ENCODE measurements at places on chromosomes 2 and 18. TPM values are rescaled to one million over a fixed set of nuclear protein-coding genes. Genes with fewer than 3 reads are reported as not detected.

CNDP1 gene
- total RNA-seq = 0.23 TPM

- peak; percentile 88 for ATAC-seq
Measured at GRCh38 chr2:205947621-205948495, 138.1 kb downstream of the INO80D start.

DSG2 gene
- 21.5 TPM for total RNA-seq

ALK gene
- total RNA-seq = 3.7 TPM

DNA sequence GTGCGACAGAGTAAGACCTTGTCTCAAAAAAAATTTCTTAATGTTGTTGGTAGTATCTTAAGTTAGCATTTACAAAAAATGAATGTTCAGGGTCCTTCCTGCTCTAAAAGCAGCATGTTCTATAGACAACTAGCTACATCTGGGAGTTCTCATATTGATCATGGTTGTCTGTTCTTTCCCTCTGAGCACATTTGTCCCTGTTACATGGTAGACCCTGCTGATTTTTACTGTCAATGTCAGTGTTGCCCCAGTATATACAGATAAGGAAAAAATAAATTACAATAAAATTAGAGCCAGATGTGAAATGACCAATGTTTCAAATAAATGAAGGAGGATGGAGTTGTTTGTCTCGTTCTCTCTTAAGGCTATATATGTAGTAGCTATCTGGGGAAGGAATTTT is 63.2 kb downstream of the KCMF1 start:
- ATAC-seq = no peak

UGT1A10 gene
- total RNA-seq = not detected

- ATAC-seq = no peak
Measured at GRCh38 chr2:190896477-190896876, 15.9 kb downstream of the GLS start.

REG1B gene
- not detected for total RNA-seq

- no peak for ATAC-seq
Measured at GRCh38 chr2:121562269-121563176, 31.8 kb downstream of the RNU4ATAC start.

VWC2L gene
- 0.64 TPM for total RNA-seq

TTC32 gene
- total RNA-seq = 21.5 TPM

DNA sequence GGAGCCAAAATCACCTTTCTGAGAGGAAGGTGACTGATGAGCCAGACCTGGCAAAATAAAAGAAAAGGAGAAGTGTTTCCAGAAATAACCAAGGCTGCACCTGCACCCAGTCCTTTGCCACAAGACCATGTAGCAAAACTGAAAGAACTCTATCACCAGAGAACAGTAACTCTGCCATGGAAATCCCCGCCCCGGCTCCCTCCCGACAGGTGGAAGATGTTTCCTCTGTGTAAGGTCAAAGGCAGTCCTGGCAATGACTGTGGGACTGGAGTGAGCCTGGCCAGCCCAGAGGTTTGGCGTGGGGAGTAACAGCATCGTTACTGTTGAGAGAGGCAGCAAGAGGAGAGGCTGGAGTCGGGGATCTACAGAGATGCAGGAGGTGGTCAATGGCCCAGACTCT is 42.3 kb downstream of the SPRED2 start:
- ATAC-seq = no peak

DNA sequence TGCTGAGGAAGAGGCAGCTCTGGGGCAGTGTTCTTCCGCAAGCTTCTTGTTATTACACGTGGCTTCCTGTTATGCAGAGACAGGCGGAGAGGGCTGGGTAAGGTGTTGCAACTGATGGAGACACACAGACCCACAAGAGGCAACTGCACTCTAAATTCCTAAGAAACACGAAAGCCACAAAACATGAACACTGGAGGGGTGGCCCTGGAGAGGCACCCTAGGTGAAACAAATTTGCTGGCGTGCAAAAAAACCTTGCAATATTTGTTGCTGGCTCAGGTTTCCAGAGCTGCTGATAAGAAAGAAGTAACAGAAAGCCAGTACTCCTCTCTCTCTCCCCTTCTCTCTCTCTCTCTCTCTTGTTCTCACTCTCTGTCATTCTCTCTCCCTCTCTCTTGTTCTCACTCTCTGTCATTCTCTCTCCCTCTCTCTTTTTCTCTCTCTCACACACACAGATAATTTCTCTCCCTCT is 31.8 kb downstream of the ARHGAP25 start:
- ATAC-seq = no peak

NYAP2 gene
- 1.1 TPM for total RNA-seq

GRCh38 chr18:2471523-2471922 is 99.8 kb downstream of the METTL4 start:
- no peak for ATAC-seq

DNA sequence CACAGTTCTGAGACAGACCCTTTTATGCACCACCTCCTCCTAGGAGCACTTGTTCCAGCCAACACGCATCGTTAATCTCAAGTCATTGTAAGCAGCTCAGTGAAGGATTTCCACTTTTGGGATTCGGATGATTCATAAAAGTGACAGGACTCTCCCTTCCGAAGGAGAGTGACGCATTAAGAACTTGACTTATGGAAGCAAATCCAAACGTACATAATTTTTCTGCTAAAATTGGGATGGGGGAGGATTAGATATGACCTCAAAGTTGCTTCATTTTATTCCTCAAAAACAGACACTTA is 165.7 kb downstream of the TWIST2 start:
- ATAC-seq = no peak

GRCh38 chr18:74589811-74590210 is 7.9 kb upstream of the ZNF407 start:
- ATAC-seq = no peak

DNA sequence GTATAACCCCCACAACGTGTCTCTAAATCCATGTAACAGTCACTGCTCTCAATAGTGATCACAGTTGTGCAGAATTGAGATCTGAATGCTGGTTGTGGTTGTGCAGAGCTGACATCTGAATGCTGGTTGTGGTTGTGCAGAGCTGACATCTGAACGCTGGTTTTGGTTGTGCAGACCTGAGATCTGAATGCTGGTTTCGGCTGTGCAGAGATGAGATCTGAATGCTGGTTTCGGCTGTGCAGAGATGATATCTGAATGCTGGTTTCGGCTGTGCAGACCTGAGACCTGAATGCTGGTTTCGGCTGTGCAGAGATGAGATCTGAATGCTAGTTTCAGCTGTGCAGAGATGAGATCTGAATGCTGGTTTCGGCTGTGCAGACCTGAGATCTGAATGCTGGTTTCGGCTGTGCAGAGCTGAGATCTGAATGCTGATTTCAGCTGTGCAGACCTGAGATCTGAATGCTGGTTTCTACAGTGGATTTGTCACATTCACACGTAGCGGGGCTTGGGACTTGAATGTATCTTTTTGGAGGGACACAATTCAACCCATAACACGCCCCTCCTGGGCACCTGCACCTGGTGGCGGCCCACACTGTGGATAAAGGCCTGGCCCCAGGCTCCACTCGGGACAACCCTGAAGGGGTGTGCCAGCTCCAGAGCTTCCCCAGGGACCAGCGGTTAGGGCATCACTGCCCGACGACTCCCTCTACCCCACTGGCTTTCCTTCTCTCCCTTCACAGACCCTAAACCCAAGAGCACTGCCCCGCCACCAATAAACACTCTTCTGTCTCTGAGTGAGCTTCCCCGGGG is 51.1 kb upstream of the SLC66A3 start:
- no peak for ATAC-seq

GRCh38 chr2:174764280-174765255 is at the start of gene CHRNA1:
Gene CHRNA1 (minus strand): TSS chr2:174764472. CDS start chr2:174764394, 78 bp downstream.
- ATAC-seq = peak; percentile 41

DNA sequence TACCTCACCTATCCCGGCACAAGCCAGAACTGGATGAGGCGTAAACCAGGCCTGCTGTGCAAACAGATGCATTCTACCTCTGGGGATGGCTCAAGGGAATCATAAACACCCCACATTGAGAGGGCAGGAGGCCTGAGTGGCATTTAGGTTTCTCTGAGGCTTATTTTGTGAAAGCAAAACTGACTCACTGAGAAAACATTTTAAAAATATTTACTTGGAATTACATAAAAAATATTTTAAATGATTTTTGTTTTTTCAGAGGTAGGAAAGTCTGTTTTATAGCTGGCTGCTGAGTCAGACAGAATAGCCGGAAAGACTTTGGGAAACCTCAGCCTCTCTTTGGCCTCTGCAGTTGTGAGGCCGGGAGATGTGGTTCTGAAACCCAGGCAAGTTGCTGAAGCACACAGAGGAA is 244.1 kb downstream of the NCKAP5 start:
- ATAC-seq = no peak

DNA sequence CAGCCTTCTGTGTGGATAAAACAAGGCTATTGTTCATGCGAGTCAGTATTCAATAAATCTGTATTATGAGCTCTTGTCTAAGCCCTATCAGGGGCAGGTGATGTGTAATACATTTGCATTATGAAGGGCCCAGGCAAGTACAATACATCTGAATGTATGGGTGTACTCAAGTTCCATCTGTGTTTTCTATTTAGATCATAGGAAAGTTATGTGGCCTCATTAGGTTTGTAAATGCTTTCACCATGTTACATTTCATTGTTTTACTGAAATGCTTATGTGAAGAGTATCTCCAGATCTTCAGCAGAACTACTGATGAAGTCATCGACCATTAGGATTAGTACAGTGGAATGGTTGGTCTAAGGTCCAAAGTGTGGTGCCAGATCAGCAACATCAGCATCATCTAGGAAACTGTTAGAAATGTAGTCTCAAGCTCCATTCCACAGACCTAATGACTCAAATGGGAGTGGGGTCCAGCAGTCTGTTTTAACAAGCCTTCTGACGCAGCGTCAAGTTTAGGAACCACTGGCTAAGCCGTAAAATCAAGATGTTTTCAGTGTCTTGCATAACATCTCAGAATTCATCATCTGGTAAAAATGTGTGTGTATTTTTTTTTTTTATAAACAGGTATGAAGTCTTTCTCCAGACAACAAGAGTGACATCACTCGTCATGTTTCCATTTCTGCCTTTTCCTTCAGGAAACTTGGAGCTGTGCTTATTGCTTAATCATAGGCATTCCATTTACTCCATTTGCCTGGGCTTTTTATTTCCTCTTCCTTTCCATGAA is 80.5 kb downstream of the LYPD6 start:
- peak; percentile 87 for ATAC-seq

DNA sequence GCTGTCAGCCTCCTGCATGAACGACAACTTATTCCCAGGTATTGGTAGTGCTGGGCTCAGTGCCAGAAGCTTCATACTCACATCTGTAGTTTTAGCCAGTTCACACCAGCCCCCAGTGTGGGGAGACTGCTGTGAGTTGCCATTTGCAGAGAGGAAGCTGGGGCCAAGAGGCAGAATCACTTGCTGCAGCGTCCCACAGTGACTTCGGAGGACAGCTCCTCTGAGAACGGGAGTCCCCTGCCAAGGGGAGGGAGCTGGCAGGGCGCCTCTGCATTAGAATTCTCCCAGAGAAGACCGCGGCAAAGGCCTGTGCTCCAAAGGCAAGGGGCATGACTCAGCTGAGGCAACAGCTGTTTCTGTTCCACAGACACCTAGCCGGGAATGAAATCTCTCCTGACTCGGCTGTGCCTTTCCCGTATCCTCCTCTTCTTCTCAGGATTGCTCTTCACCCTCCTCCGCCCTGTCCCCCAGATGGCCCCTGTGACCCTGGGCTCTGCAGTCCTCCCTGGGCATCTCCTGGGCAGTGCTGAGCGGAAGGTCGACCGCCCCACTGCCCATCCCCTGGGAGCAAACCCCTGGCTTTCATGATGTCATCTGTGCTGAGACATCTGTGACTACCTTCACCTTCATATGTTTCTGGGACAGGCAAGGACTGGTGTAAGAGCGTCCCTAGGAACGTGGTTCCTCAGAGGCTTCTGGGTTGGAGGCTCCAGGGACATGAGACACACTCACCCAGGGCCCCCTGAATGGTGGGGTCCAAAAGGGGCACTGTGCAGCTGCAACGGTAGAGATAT is 18.0 kb downstream of the MAL start:
- ATAC-seq = peak; percentile 97

KCNJ3 gene
- 0.64 TPM for total RNA-seq

GRCh38 chr2:191857259-191857805 is 10.4 kb upstream of the CAVIN2 start:
- no peak for ATAC-seq

DNA sequence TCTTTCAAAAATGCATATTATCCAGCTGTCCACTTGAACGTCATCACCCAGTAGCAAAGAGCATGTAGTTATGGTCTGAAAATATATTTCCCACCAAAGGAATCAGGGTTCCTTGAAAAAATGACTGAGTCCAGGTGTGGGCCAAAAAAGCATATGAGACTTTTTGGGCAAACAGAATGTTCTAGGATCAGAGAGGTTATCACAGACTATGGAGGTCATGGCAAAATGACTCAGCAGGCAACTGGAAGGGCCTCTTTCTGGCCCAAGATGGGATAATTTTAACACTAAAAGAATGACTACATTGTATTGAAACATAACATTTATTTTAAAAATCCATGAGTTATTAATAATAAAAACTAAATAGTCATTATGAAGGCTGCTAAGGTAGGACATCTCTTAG is 77.1 kb downstream of the COBLL1 start:
- ATAC-seq = no peak

GKN2 gene
- not detected for total RNA-seq

DNA sequence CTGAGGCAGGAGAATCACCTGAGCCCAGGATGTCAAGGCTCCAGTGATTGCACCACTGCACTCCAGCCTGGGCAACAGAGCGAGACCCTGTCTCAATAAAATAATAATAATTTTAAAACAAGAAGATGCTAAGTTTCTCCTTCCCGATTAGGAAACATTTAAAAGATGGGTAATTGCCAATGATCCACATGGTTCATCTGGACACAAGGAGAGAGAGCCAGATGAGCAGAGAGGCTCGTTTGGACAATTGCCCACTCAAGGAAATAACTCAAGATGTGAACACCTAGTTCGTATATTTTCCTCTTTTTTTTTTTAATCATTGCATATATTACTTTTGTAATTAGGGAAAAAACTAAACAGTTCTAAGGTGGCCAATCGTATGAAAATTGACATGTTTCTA is 3.6 kb upstream of the ACTG2 start:
- ATAC-seq = no peak

- ATAC-seq = no peak
Measured at GRCh38 chr18:59501920-59502273, 142.8 kb upstream of the LMAN1 start.

RASGRP3 gene
- total RNA-seq = 0.32 TPM

- no peak for ATAC-seq
Measured at GRCh38 chr18:59737776-59738300, 40.6 kb upstream of the CCBE1 start.

GRCh38 chr2:223549215-223549614 is 52.9 kb downstream of the SCG2 start:
- peak; percentile 84 for ATAC-seq

GRCh38 chr2:14516844-14517243 is 115.7 kb upstream of the LRATD1 start:
- ATAC-seq = no peak
